Left ventricle myocardium superior (tissue), 1 donor: ENCODE measurements at places on chromosomes 16 and 17.

GRCh38 chr17:49454050-49454449 is 39.4 kb upstream of the PHB1 start:
- DNase-seq, result no peak

DNA sequence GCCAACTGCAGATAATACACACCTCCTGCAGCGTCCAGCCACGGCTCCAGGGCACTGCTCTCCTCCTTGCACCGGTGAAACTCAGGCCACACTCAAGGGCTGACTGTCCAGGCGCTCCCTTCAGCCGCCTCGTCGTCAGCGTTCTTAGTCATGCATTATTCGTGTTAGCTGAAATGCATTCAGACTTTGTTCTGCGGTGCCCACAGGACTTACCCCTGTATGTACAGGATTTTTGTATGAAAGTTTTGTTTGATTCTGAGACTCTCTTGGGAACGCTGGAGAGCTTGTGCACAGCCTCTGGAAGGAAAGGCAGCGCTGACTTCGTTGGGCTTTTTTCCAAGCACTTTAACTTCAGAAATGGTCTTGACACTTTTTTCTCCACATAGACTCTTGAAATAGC is 22.1 kb downstream of the CIBAR2 start:
- DNase-seq, result no peak

GRCh38 chr16:82300374-82300951 is 130.4 kb upstream of the MPHOSPH6 start:
- no peak for DNase-seq

DNA sequence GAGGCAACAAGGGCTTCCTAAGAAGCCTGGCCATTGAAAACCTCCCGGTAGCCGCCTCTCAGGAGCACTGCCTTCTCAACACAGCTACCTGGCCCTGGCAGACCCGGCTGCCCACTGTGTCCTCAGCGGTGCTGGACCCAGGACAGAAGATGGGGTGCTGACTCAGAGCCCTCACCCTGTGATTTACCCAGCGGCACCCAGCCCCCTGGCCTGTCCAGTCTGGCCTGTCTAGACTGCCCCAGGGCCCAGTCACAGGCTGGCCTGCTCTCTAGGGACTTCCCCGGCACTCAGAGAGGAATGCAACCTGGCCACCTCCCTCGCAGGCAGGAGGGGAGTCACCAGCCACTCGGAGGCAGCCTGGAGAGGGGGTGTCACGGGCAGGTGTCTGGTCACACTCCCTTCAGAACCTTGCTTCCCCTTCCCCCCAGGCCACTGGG is 20.1 kb downstream of the PIEZO1 start:
- DNase-seq, result no peak

DNA sequence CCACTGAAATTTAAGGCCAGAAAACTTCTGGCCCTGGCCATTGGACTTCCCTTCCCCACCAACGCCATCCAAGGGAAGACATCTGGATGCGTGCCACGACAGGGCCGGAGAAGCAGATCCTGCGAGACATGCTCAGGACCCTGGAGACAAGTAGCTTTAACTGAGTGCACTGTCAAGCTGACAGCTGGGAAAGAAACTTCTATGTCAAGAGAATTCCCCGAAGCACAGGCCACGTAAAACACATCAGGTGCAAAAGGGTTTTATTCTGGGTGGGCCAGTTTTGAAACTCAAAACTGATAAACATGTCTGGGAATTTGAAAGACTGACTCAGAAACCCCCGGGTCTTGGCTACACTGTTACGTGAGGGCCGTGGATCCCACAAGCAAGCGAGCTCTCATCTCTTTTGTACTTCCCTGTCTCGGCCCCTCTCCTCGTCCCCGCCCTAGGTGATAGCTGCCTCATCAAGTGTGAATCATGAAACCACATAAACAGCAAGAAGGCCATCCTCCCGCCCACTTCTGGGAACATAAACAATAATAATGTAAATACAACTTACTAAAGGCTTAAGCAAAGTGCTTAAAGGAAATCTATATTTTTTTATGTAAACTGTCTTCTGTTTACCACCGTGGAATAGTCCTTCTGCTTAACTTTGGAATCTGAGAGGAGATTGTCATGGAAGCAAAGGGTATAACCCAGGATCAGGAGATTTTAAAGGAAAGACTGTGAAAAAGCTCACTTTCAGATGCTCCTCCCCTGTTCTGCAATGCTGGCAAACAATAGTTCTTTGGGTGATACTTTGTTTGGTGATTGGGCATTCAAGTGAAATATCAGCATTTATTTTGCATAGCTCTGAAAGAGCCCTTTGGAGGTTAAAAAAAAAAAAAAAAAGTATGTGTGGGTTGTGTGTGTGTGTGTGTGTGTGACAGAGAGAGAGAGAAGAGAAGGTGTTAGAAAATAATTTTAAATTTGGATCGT is 406.0 kb upstream of the MAF start:
- DNase-seq, result peak; percentile 59

DNA sequence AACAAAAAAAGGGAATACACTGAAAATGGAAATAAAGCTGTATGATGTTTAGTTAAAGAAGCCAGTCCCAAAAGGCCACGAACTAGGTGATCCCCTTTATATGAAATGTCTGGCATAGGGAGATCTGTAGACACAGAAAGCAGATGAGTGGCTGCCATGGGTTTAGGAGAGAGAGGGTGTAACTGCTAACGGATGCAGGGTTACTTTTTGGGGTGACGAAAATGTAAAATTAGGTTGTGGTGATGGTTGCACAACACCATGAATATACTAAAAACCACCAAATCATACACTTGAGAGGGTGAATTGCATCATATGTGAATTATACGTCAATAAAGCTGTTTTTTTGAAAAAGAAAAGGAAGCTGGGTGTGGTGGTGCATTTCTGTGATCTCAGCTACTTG is 99.6 kb downstream of the ADCY9 start:
- DNase-seq, result no peak
